ENCODE measurements at places on chromosomes 13 and 19. TPM values are rescaled to one million over a fixed set of nuclear protein-coding genes. Genes with fewer than 3 reads are reported as not detected.

SIGLEC8 gene
- total RNA-seq, result not detected

SUCLA2 gene
- total RNA-seq, result 33.4 TPM

ESD gene
- 127 TPM for total RNA-seq

ZNF583 gene
- 3.7 TPM for total RNA-seq

ZNF99 gene
- not detected for total RNA-seq

KLK14 gene
- total RNA-seq, result 0.33 TPM

ZNF793 gene
- total RNA-seq, result under 0.01 TPM

RNF17 gene
- not detected for total RNA-seq

PRTN3 gene
- total RNA-seq, result not detected

SIRT6 gene
- total RNA-seq, result 16.5 TPM

ZNF578 gene
- 1.00 TPM for total RNA-seq

ZNF333 gene
- 17.6 TPM for total RNA-seq

Measured in melanocyte of skin (primary cell).